ENCODE measurements at places on chromosomes 2 and 18. TPM values are rescaled to one million over a fixed set of nuclear protein-coding genes. Genes with fewer than 3 reads are reported as not detected.

GRCh38 chr2:234625626-234626250, 128.9 kb upstream of the ARL4C start:
- no peak for DNase-seq

GRCh38 chr2:173359231-173359630, 4.6 kb downstream of the CDCA7 start:
- DNase-seq: no peak

GRCh38 chr2:60549238-60549927, 4.1 kb downstream of the BCL11A start:
- no peak for DNase-seq

The C2orf78 gene
- not detected for total RNA-seq

The FBXO48 gene
- total RNA-seq: 0.79 TPM

GRCh38 chr2:73947412-73948018, 20.8 kb downstream of the DGUOK start:
- no peak for DNase-seq

The COBLL1 gene
- total RNA-seq: 25.9 TPM

The SLC23A3 gene
- 1.5 TPM for total RNA-seq

The ATP6V1B1 gene
- 2.3 TPM for total RNA-seq

DNA sequence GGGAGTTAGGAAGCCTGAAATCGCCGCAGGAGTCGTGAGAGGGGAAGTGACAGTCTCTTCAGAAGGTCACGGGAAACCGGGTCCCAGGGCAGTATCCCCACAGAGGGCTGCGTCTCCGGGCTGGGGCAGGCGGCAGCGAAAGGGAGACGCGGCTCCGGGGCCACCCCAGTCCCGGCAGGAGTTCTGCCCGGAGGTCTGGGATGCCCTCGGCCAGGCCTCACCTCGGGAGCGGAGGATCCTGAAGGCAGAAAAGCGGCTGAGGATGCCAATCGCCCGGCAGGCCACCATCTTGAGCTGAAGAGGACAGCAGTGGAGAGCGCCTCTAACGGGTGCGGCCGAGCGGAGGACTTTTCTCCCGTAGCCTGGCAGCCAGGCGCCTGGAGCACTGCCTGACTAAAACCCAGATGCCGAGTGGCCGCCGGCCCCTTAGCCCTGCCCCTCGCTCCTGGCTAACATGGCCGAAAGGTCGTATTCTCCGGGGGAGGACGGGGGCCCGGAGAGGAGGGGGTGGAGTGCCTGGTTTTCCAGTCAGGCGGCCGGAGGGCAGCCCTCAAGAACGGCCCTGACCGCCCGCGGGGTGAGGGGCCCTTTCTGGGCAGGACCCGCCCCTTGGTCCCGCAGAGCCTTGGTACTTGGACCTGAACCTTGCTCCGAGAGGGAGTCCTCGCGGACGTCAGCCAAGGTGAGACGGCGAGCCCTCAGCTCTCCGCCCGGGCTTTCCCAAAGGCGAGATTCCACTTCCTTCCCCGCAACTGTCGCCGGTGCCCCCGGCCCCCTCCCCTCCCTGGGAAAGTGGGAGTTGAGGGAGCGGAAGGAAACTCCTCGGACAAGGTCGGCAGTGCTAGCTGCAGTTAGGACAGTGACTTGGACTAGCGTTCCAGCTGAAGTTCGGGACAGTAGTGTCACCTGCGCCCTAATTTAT, at the start of the genes HADHA and HADHB:
HADHA (minus strand) TSS at position 324 of the 922 bp plus-strand sequence; CDS start at position 288, 36 bp downstream.
HADHB (plus strand) TSS at position 631 of the 922 bp plus-strand sequence. CDS start 9,316 bp downstream, outside the sequence.
- peak; percentile 87 for DNase-seq

- peak; percentile 77 for DNase-seq
Measured at GRCh38 chr2:46335391-46336282, 38.4 kb downstream of the EPAS1 start.

DNA sequence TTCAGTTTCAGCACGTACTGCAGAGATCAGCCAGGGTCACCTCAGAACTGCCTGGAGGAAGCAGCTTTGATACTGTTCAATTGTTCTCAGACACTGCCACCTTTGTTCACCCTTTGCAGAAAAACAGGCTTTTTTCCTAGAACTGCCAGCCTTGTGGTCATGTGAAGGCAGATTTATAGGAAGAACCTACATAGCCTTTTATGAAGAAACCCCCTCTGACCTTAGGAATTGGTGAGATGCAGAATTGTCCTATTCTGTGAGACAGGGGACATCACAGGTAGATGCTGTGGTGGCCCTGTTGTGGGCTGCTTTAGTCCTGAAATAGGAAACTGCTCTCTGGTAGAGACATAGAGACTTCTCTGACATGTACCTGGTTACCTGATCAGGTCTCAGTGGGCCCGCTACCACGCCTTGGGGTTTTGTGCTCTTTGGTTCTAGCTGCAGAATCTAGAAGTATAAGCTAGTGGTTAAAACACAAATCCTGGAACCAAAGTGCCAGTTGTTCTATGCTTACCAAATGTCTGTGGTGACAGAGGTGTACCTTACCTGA, 206.6 kb downstream of the AGPS start:
- no peak for DNase-seq

Data from skin of body (tissue), 3 donors.